CD4-positive, alpha-beta T cell treated with Interleukin-10 for 1 hour (primary cell): ENCODE measurements at places on chromosomes 7 and 10.

GRCh38 chr7:152751449-152752141, 8.0 kb upstream of the ACTR3B start:
- DNase-seq, result no peak

- DNase-seq, result no peak
These were observed 44.5 kb upstream of the COMTD1 start for GRCh38 chr10:75280236-75280635.

GRCh38 chr7:33720870-33721269, 184.5 kb upstream of the BMPER start:
- DNase-seq, result no peak

DNA sequence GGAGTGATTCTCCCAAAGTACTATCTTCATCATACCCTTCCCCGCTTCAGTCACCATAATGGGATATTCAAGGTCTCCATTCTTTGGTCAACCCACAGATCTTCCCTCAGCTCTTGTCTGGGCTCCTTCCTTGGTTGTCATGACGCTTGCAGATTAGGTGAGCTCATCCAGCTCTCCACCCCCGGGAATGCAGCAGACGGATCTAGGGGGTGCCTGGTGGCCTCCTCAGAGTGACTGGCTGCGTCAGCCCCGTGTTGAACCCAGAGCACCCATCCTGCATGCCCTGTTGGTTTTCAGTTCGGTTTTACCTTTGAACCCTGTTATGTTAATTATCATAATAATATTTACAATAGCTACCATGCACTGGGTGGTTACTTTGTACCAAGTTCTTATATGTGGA, 6.4 kb downstream of the NEURL1 start:
- DNase-seq, result no peak

DNA sequence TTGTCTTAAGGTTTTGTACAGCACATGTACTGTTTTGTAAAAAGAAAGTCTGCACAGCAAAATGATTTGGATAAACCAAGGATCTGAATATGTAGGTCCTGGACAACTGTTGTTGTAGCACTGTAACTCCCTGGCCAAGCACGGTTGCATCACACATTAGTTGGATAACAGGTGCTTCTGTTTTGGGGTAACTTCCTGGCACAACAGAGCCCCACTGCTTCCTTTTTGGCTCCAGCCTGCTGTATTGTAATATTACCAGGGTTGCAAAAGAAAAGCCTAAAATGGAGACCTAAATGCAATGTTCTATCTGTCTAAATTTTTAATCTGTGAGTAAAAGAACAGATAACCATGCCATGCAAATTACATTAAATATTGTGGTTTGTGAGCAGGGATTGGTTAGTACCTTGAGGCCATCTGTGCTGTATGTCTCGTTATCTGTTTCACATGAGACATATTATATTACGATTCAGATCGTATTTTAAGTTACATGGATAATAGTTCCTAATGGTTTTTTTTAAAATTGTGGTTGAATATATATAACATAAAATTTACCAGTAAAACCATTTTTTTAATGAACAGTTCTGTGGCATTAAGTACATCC, 27.5 kb upstream of the WAC start:
- DNase-seq, result no peak

- DNase-seq, result no peak
These were observed 6.4 kb downstream of the FBH1 start for GRCh38 chr10:5896208-5897052.

- no peak for DNase-seq
These were observed 63.3 kb upstream of the JAZF1 start for GRCh38 chr7:28243861-28244260.

DNA sequence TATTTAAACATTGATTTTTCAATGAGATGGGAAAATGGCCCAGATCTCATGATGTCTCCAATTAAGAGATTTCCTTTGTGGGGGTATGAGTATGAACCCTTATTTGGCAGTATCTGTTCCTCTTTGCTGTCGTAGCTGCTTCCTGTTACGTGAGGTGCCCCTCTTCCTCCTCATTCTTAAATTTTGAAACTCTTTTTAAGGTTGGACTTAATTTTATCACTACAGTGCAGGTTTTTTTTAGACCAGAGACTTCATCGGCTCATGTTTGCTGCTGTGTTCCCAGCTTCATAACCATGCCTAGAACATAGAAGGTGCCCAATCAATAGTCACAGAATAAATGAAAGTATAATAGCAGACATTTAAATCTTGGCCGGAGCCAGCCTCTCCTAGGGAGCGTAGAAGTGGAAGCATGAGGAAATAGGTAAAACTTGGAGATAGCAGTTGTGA, 2.4 kb downstream of the MIOS start:
- peak; percentile 53 for DNase-seq

- no peak for DNase-seq
These were observed 95.2 kb upstream of the EGR2 start for GRCh38 chr10:62911210-62911963.

DNA sequence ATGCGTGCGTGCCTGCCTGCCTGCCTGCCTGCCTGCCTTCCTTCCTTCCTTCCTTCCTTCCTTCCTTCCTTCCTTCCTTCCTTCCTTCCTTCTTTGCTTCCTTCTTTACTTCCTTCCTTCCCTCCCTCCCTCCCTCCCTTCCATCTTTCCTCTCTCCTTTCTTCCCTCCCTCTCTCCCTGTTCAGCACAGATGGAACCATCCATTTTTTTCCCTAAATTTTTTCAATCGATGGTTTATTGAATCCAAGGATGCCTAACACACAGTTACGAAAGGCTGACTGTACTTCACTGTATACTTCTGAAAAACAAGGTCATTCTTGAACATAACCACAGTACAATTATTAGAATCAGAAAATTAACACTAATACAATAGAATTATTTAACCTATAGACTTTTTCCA, 53.8 kb downstream of the ABCA13 start:
- no peak for DNase-seq

- DNase-seq, result no peak
These were observed 198.7 kb downstream of the CXCL12 start for GRCh38 chr10:44186150-44186549.

DNA sequence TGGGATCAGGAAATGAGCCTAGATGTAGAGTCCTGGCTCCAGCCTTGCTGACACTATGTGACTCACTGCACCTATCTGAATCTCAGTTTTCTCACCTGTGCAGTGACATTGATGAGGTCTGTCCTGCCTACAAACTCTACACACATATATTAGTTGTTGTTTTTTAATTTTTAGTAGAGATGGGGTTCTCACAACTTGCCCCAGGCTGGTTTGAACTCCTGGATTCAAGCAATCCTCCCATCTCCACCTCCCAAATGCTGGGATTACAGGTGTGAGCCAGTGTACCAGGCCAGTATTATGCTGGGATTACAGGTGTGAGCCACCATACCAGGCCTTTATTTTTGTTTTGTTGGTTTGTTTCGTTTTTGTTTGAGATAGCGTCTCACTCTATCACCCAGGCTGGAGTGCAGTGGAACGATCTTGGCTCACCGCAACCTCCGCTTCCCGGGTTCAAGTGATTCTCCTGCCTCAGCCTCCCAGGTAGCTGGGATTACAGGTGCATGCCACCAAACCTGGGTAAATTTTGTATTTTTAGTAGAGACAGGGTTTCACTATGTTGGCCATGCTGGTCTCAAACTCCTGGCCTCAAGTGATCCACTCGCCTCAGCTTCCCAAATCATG, 11.8 kb upstream of the DDIT4 start:
- DNase-seq, result no peak

GRCh38 chr7:101363734-101364374, 1.2 kb downstream of the COL26A1 start:
- DNase-seq, result peak; percentile 68

GRCh38 chr7:151077705-151078232, 2.8 kb downstream of the FASTK start:
- no peak for DNase-seq

GRCh38 chr10:27819781-27820531, 74.3 kb upstream of the MKX start:
- DNase-seq, result no peak

DNA sequence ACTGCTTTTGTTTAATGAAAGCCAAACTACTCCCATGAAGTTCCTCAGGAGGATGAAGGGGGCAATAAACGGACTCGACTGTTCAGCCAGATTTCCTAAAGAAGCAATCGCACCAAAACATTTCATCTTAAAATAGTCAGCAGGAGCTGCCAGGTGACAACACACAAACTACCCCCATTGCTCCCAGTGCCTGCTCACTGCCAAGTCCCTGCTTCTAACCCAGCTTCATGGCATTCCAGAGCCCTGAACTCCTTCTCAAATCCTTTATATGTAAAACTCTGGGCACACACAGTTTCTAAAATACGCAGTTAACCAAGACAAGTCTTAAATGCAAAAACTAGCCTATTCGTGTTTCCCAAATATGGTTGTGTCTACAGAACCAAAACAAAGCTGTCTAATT, 110.0 kb downstream of the SORBS1 start:
- no peak for DNase-seq

GRCh38 chr10:70430493-70431445, 10.7 kb downstream of the NODAL start:
- DNase-seq, result no peak

DNA sequence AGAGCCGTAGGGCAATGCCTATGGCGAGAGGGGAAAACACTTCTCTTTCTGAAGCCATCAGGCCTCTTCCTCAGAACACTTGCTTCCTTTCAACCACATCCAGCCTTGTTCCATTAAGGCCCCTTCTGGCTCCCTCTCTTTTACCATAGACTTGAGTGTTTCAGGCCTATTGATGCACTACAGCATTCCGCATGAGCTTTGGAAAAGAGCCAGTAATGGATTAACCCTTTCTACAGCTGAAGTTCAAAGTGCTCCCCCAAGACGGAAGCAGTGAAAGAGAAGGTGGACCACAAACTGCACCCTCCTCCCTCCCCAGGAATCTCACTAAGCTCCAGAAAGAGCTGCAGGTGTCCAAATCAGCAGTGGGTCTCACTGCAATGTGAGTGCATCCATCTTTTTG, 102.7 kb upstream of the C7orf33 start:
- DNase-seq, result no peak

DNA sequence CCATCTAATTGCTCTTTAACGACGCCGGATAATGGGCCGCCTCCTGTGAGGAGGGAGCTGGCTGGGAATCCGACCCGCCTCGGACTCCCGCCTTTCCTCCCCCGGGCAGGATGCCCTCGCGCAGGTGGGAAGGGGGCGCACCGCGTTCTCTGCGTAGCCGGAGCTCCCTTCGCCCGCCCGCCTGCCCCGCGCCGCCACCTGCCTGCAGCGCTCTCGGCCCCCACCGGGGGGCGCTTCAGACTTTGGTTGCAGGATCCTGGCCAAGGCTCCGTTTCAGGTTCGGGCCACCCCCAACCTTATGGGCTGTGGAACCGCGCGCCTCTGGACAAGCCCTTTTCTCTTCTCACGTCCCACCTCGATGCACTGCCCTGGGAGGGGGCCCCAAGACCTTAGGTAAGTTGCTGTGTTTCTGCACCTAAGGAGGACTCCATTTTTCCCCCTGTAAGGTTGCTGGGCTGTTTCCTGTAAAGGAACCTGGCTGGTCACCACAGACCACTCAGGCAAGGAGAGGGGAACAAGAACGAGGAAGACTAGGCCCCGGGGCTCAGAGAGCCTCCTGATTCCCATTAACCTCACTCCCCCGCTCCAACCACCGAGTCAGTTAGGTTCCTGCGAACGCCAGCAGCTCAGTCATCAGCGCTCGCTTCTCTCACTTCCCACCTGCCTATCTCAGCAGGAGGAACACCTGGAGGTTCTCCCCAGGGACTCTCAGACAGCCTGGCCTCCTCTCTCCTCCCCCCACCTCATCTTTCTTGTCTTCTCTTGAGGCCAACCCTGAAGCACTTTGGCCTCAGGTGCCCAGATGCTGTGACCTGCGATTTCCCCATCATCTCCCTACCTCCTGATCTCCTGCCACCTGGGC, 11.3 kb upstream of the KAZALD1 start:
- peak; percentile 82 for DNase-seq

DNA sequence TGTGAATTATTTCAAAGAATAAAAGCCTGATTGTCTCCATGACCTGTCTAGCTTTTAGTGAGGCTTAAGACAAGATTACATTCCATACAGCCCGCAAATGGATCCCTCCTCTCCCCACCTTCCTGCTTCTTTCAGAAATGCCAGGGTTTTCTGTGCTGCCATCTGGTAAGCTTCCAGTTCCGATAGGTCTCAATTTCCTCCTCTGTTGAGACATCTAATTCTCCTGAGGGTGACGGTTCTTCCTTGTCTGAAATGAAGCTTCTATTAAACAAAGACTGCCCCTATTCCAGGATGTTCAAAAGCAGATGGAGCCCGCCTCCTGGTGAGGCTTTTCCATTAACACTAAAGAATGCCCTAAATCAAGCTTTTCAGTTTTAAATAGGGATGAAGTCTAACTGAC, 295.6 kb downstream of the PTPRN2 start:
- no peak for DNase-seq

DNA sequence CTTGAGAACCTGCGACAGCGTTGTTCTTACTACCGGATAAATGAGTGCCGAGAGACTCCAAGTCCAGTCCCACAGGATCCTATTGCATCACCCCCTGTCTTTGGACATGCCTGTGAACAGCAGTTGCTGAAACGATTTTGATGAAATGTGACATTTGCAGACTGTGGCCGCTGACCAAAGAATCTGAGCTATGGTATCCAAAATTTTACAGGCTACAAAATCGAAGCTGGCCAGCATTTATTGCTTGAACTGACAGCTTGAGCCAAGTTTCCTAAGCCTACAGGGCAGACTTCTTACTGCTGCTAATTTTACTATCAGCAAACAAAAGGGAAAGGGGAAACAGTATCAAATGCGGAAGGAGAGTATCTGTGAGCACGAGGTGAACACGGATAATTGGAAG, 12.1 kb upstream of the NPVF start:
- no peak for DNase-seq

DNA sequence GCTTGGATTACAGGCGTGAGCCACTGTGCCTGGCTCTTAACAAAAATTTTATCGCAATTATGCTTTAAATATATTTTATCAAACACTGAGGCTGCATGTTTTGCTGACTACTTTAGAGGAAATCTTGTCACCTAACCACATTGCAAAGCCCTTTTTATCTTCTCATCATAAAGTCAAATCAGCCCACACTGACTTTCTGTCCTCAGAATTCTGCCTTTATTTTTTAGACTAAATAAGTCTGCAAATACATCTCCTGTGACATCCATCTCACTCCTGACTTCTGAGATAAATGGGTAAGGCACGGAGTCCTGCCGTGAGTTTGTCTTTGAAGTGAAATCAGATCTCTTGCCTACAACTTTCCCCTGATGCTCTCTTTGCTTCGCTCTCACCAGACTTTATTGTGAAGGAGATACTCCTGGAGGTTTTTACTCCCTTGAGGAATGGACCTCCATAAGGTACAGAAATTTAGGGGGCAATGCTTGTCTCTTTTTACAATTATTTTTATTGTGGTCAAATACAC, 23.5 kb upstream of the UCMA start:
- no peak for DNase-seq

- DNase-seq, result no peak
These were observed 14.2 kb upstream of the HPS1 start for GRCh38 chr10:98460837-98461499.

DNA sequence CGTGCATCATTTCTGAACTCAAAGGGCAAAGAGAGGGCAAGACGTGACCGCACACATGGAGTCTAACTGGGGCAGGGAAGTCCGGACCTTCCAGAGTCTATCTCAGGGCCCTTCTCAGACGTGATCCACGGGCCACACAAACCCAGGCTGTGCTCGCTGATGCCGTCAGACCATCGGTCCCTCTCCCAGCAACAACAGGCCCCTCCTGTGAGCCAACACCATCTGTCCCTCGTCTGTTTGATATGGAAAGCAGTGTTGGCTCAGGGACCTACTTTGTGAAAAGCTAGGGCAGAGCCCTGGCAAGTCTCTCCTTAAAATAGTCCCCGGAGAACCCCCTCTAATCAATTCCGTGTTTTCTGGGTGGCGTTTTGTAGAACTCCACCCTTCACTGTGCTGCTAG, 208.8 kb downstream of the TCERG1L start:
- DNase-seq, result no peak
